Activated T-cell treated with anti-CD3 and anti-CD28 coated beads for 4 hours (primary cell): ENCODE measurements at places on chromosomes 4 and X.
A peak's percentile ranks its signal among the peaks of the same experiment; 100 is the strongest.

- DNase-seq, result no peak
Measured at GRCh38 chrX:154727871-154728270, 23.0 kb downstream of the GAB3 start.

DNA sequence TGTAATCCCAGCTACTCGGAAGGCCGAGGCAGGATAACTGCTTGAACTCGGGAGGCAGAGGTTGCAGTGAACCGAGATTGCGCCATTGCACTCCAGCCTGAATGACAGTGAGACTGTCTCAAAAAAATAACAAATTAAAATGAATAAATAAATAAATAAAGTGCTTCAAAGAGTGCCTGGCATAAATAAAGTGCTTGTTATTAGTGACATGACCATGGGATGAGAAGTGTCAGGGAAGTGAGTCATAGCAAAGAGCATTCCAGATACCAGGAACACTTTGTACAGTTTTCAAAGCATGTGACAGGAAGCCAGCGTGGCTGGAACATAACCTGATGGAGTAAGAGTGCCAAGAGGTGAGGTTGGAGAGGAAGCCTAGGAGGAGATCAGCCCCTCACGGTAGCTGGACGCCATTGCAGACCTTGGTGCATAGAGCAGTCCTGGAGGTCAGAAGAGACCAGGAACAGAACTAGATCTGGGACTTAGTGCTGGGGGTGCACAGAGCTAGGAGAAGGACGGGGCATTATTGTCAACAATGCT, 6.0 kb upstream of the WDR13 start:
- no peak for DNase-seq

DNA sequence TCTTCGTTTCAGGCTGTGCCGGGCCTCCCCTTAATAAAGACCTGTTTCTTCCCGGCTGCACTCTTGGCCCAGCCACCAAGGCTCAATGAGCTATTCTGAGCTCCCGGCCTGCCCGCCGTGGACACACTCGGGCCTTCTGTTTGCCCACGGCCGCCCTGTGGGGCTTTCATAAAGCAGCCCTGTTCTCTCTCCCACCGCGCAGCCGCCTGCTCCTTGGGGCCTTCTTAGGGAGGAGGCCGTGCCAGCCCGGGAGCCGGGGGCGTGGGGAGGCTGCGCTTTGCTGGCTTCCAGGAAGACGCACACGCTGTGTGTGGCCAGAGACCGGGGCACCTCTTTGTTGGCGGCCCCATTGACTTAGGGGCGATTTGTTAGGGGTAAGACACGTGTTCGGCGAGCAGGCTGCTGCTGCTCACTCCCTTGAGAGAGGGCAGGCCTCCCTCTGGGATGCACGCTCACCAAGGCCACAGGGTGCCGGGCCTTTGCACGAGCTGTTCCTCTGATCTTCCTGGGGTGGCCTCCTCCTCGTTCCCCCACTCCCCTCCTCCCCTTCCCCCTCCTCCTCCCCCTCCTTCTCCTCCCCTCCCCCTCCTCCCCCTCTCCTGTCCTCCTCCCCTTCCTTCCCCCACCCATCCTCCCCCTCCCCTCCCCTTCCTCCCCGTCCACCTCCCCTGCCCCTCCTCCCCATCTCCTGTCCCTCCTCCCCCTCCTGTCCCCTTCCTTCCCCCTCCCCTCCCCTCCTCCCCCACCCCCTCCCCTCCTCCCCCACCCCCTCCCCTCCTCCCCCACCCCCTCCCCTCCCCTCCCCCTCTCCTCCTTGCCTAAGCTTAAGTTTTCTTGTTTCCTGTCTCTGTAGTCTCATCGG, 11.3 kb downstream of the BLOC1S4 start:
- no peak for DNase-seq

GRCh38 chrX:39626749-39627148, 471.0 kb downstream of the BCOR start:
- DNase-seq, result no peak

- no peak for DNase-seq
Measured at GRCh38 chr4:7199771-7200441, 7.6 kb downstream of the SORCS2 start.

DNA sequence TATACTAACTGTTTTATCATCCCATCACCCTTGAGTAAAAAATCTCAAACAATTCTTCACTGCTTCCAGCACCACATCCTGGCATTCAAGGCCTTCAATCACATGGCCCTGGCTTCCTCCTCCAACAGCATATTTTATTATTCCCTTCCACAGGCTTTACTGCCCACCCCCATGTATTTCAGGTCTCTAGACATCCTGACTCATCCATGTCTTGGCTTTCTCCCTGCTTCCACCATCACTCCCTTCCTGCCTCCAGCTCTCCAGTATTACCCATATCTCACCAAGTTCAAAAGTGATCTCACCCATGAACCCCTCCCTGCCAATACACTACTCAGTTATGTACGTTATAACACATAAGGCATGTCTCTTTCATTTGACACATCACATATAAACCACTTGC, 34.7 kb upstream of the PLAC1 start:
- DNase-seq, result no peak

DNA sequence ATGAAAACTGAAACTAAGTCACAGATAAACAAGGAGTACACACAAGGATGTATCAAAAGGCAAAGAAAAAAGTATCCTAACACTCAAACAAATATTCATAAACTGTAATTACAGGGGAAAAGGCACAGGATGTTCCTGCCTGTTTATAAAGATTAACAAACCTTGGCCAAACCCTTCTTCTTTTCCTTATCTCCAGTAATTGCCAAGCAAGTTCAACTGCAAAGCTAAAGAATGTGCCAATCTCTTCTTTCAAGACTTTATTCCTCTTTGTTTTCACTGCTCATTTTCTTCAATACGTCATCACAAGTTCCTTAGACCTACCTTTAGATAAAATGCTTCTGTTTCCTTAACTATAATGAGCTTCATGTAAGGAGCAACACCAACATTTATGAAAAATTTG, 171.2 kb downstream of the AMELX start:
- no peak for DNase-seq

GRCh38 chrX:15874672-15875071, 20.1 kb upstream of the AP1S2 start:
- DNase-seq, result no peak

DNA sequence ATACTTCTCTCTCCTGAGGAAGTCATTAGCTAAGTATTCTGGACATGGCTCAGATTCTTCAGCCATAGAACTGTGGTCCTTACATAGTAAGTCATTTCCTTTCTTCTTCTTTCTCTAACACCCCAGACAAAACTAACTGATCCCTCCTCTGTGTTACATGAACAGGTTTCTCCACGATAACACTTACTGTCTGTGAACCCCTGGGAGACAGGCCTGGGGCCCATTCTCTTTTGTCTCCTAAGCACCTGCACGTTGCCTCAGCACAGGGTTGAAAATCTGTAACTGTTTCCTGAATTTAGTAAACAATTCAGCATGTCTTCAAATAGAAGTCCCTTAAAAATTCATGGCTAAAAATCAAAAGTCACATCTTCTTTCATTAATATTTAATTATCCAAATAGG, 24.7 kb downstream of the APBB2 start:
- no peak for DNase-seq

GRCh38 chr4:105387466-105387865, 86.4 kb downstream of the PPA2 start:
- DNase-seq, result no peak

DNA sequence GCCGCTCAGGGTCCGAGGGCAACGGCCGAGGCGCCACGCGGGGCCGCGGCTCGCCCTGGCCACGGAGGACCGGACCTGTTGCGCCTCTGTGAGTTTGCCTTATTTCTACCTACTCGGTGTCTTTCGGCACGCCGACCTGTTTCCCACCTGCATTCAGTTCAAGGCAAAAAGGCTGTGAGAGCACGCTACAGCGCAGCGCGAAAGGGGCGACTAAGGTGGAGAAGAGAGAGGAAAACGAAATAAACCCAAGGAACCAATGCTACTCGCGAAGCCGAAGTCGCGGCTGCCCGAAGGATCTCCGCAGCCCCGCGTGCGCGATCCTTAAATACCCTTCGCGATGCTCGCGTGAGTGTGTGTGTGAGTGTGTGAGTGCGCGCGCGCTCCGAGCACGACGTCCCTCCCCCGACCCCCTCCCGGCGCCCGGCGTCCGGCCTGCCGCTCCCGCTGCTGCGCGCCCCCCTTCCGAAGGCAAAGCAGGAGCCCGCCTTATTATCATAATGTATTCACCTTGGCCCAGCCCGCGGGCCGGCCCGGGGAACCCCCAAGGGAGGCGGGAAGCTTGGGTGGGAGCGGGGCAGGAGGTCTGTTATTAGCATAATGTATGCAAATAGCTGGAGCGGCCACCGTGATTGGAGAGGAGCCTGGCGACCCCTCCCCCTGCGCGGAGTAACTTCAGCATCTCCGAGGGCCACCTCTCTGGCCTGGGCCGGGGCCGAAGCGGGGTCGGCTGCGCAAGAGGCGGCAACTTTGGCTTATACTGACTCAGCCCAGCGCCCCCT, at the start of gene COL25A1:
TSS of gene COL25A1 (minus strand) at position 298 of the 779 bp plus-strand sequence.
- DNase-seq, result peak; percentile 23

GRCh38 chr4:95524184-95524583, 24.6 kb downstream of the UNC5C start:
- DNase-seq, result no peak

- DNase-seq, result no peak
Measured at GRCh38 chrX:105052926-105053325, 167.6 kb downstream of the TEX13A start.

GRCh38 chrX:101551380-101551767, 1.0 kb downstream of the ARMCX1 start:
- DNase-seq, result no peak

GRCh38 chr4:158300012-158300411, 89.7 kb downstream of the TMEM144 start:
- no peak for DNase-seq

DNA sequence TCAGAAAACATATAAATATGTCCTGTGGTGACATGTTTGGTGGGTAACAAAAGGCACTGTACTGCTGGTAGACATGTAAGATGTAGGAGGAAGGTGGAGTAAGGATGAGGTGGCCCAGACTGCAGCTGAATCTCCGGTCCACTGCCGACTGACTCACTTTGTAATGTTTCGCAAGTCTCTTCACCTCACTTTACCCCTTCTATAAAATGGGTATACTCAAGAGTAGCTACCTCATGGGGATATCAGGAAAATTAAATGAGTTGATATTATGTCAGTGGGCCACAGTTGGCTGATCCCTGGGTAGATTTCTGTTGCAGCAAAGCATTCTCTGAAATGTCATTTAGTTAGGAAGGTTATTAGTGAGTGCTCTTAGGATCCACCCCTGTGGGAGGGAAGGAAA, 22.1 kb downstream of the MRFAP1 start:
- DNase-seq, result no peak

GRCh38 chr4:15003891-15004738, 1.8 kb downstream of the CPEB2 start:
- DNase-seq, result peak; percentile 34

DNA sequence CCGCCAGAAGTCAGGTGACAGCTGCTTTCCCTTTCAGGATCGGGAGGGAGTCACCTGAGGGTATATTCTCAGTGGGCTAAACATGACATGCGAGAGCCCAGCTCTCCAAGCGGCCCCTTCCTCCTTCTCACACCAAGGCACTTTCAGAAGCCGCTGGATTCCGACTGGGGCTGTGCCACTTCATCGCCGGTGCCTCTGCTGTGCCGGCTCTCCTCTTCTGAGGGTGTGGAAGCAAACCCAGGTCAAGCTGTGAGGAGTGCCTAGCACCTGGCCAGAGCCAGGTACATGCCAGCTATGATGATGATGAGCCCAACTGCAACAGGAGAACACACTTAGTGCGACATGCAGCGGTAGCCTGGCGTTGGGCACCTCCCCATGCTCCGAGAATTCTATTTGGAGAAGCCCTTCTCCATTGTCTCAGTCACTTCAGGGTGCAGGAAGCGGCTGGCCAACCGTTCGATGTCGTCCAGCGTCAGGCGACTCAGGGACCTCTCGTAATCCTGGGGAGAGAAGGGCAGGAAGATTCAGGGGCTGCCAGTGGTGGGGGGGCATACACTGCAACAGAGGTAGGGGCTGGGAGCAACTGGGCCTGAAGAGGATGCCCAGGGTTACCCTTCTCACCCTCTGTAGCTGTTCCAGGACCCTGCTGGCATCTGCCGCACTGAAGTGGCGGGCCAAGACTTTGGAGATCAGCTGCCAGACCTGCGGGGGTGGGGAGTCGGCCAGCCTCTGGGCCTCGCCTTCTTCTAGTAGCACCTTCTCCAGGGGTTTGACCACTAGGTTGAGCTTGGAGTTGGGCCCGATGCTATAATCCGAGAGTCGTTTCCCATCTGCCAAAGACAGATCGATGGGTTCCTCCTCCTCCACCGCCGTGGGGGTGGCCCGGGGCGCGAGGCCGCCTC, 1.0 kb downstream of the UBL4A start:
- no peak for DNase-seq

DNA sequence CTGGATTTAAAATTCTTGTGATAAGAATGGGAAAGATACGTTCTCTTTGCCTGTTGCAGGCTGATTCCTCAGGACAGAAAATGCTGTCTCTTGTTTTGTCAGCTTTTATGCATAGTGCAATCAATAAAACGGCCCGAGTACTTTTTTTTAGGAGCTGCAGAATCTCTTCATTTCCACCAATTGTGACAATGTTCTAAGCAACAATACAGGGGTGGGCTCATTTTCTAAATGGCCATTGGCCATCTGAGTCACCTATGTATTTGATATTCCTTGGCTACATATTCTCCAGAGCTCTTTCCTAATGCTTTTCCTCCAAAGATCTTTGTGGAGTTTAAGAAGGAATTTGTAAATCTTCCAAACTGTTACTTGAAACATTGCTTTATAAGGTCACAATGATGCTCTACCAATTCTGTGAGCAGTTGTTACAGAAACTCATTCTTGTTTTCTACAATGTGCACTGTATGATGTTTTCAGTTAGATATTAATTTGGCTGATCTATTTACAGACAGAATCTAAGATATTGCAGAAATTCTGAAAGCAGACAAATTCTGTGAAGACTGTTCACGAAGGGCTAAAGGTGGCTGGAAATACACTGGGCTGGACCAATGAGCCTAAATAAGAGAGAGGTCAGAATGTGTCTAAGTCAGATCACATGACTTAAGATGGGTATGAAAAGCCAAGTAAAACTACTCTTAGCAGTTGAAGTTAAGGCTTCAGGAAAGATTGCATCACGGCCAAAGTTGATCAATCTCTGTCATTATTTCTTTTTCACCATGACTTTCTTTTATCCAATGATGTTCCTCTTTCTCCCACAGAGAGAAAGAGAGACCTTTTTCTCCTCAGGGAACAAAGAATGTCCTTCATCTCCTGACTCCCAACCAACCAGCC, 33.4 kb downstream of the TAPT1 start:
- no peak for DNase-seq

DNA sequence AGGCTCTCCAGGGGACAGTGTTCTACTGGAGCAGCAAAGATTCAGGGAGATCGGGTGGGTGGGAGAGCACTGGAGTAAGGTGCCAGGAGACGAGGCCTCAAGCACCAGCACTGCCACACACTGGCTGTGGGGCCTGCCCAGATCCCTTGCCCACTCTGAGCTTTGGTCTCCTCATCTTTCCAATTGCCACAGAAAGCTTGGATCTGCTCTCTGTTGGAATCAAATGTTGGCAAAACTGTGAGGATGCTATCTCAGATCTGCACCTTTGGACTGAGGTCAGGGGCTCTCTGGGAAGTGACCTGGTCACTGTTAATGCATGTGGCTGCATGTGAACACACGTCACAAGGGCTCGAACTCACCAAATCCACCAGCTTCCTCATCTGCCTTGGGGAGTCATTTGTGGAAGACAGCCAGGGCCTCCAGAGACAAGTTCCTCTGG, 1.3 kb downstream of the RIPPLY1 start:
- no peak for DNase-seq

GRCh38 chr4:107711831-107712230, 8.2 kb downstream of the PAPSS1 start:
- DNase-seq, result no peak

- no peak for DNase-seq
Measured at GRCh38 chr4:115515772-115516171, 402.4 kb upstream of the NDST4 start.

- DNase-seq, result no peak
Measured at GRCh38 chrX:37989304-37989703, 17.0 kb upstream of the SYTL5 start.
